CD4-positive, alpha-beta T cell treated with Interferon gamma for 1 hour (primary cell): ENCODE measurements at places on chromosomes 11 and 22.

- no peak for DNase-seq
These were observed 848 bp downstream of the HEPN1 start for GRCh38 chr11:124919898-124920297.

GRCh38 chr11:35103366-35104208 lies 35.4 kb upstream of the CD44 start:
- no peak for DNase-seq

GRCh38 chr11:121669422-121669821 lies 216.7 kb upstream of the SORL1-AS1 start:
- no peak for DNase-seq

GRCh38 chr11:108322666-108323065 lies 99.8 kb downstream of the ATM start:
- no peak for DNase-seq

GRCh38 chr11:114182471-114183043 lies 113.6 kb upstream of the NNMT start:
- DNase-seq: no peak
